ENCODE measurements at places on chromosomes 2 and 18.

DNA sequence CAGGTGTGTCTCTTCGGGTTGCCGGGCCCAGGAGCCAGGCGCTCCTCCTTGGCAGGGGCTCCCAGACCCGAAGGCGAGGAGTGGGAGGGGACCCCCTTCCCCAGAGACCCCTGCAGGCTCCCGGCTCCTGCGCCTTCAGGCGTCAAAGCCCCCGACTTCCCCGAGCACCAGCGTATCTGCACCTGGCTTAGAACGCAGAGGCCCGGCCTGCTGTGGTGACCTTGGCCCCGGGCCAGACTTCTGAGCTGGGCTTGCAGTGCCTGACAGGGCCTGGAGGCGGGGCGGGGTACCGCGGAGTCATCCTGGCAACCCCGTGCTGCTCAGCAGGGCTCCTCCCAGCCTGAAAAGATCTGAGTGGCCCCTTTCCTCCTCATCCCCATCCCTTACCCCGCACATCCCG is 27.0 kb downstream of the SKA1 start:
- DNase-seq: no peak

DNA sequence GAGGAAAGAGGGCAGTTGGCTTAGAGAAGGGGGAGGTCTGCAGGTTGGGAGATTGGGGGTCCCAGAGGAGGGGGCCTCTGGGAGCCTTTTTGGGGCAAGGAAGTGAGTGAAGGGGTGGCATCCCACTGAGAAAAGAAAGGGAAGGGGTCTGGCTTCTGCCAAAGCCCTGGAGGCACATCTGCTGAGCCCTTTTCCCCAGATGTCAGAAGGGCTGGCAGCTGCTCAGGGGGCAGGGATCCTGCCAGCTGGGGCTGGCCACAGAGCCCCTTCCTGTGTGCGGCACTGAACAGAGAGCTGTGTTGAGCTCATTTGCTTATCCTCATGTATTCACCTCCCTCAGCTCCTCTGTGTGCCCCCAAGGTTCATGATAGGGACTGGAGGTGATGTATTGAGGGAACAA is 54.5 kb downstream of the APOB start:
- DNase-seq: no peak

DNA sequence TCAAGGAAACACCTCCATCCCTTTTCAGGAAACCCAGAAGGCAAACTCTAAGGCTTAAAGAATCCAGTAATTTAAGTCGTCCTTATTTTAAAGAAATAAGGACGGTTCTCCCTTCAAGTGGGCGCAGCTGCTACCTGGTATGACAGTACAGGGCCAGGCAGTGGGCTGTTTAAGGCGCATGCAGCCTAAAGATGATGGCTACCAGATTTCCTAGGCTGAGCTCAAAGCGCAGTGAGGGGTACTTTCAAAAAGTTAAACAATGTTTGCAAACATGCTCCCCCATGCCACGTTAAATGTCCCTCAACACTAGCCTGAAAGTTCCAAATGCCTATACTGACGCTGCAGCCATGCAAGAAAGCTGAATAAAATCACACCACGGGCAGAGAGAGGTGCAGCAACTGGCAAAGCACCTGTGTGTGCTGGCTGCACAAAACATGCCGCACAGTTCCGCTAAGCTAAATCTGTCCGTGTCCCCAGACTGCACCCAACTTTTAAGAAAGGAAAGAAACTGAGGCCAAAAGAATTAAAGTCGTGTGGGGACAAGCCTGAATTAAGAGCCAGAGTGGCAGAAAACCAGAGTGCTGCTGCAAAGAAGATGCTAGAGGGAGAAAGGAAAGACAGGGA is 583 bp downstream of the HIBCH start:
- DNase-seq: no peak

DNA sequence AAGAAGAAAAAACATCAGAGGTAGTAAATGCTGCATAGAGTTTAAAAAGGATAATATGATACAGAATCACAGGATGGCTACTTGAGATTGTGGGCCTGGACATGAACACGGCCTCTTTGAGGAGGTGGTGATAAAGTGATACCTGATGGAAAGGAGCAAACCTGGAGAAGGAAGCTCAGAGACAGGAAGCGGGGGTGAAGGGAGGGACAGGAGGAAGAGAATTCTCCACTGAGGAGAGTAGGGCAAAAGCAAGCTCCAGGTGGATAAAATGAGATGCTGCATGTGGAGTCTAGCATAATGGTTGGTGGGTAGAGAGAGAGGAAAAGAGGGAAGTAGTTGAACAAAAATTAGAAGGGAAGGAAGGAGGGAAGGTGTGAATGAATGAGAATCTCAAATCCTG is 77.0 kb upstream of the GALNT3 start:
- no peak for DNase-seq

- DNase-seq: no peak
Observed at GRCh38 chr2:166417669-166418068, 41.9 kb upstream of the SCN9A start.

- no peak for DNase-seq
Observed at GRCh38 chr2:71605781-71606241, 152.4 kb downstream of the DYSF start.

DNA sequence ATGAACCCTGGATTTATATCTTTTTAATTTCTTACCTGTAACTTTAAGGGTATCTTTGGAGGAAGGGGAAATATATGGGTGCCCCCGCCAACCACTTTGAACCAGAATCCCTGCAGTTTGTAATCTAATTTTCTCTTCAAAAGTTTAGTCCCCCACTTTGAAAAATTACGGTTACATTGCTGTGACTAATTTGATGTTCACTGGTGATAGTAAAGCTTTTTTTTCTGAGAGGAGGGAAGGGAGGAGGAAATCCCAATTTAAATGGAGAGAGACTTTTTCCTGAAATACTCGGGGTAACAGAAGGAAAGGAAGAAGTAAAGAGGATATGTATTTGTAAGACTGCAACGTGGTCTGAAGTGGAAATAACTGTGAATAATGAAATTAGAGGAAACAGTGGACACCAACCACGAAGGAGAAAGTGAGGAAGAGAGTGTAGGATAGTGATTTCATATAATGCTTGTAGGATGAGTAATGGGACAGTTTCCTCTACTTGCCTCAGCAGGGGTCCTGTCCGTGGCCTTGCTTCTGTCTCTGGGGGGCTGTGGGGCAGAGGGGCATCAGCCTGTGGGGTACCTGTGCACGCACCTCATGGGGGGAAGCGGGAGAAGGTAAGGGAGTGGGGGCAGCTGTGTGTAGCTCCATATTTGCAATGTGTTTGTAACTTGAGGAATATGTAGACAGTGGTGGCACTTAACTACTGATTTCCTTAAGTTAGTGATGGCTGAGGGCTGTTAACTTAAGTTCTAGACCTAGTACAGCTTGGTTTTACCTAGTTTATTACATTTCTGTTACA is 161.1 kb downstream of the LTBP1 start:
- DNase-seq: no peak

GRCh38 chr2:179336782-179337534 is 72.3 kb upstream of the SESTD1 start:
- DNase-seq: no peak

GRCh38 chr18:32301361-32301760 is 111.5 kb downstream of the MEP1B start:
- DNase-seq: no peak

GRCh38 chr2:128536925-128537620 is 218.4 kb upstream of the HS6ST1 start:
- no peak for DNase-seq

DNA sequence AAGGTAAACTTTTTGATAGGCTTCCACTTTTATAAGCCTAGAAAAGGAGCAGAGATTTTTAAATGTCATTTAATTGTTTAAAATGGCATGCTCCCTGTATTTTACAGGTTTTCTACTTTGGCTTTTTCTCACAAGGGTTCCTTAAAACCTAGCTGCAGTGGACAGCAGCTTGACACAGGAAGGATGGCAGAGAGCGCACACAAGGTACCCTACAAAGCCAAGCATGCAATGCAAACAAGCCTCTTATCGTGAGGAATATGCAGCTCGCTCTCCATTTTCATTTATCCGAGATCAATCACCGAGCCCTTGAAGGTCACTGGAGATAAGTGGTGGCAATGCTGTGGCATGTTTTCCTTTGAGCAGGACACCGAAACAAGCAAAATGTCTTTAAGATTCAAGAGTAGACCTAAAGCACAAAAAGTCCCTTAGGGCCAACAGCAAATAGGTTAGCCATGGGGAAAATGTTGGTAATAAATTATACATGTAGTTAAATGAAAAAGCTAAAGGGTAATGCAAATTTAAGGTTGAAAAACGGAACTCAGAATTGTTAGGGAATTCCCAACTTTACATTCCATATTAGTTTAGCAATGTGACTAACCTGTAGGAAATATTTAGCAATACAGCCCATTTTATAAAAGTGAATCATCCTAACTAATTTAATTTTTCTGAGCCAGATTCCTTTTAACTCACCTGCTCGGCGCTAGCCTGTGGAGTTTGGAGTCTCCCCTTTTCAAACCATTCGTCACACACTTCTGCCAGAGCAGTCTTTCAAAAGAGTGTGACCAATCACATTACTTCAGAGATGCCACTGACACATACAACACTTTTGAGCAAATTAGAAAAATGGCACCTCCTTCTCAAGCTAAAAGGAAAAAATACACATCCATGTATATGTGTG is 337.9 kb upstream of the PKDCC start:
- no peak for DNase-seq

DNA sequence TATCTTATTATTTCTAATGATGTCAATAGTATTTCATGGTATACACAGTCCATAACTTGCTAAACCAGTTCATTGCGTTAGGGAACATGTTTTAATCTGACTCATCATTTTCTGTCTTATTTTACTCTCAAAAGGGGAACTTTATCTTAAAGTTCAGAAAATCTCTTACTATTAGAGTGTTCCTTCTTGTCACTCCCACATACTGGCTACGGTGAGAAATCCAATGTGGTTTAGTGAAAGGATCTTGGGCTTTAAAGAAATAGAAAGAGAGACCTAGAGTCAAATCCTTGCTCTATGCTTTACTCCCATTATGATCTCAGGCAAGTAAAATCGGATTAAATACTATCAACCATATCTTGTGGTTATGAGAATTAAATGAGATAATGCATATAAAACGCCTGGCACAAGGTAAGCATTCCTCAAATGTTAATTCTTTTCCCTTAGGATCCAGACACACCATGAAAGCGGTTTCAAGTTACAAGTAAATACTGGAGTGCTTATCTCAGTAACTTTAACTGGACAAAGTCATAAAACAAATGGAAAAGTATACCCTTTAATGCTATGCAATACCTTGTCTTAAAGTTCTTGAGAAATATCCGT is 576.0 kb downstream of the ARHGAP15 start:
- DNase-seq: no peak

GRCh38 chr2:216478151-216478550 is 20.5 kb upstream of the RPL37A start:
- no peak for DNase-seq

GRCh38 chr2:212536817-212537725 is 1.5 kb downstream of the ERBB4 start:
- no peak for DNase-seq

GRCh38 chr2:188042412-188042811 is 249.3 kb upstream of the GULP1 start:
- DNase-seq: no peak

DNA sequence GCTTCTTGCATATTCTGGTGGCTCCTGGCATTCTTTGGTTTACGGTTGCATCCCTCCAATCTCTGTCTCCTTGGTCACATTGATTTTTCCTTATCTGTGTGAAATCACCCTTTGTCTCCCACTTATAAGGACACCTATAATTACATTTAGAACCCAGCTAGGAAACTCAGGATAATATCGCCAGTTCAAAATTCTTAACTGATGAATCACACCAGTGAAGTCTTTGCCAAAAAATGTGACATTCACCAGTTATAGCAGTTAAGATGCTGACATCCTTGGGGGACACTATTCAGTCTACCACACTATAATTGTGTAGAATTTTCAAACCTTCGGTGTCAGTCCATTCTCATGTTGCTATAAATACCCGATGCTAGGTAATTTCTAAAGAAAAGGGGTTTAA is 320.2 kb downstream of the TMX3 start:
- no peak for DNase-seq

DNA sequence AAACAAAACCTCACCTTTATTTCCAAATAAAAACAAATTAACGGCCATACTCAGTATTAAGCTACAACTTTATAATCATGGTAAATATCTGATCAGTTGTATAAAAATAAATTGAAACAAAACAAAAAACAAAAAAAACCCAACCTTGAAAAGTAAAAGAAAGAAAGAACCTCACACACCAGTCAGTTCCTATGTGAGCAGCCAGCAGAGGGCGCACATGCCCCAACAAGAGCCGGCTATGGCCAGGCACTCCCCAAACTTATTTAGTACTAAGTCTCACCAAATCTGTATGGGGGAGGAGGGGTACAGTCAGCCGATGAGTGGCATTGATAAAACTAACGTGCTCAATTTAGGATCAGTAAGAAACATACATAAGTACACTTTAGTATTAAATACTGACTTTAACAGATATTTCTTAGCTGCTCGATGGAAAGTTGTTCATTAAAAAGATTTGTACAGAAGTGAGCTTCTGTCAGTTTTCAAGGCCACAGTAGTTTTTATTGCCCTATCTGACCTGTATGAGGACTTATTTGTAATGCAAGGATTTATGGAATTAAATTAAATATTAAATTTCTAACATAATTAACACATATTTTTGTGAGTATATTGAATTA is 172.6 kb downstream of the TCF4 start:
- DNase-seq: no peak

DNA sequence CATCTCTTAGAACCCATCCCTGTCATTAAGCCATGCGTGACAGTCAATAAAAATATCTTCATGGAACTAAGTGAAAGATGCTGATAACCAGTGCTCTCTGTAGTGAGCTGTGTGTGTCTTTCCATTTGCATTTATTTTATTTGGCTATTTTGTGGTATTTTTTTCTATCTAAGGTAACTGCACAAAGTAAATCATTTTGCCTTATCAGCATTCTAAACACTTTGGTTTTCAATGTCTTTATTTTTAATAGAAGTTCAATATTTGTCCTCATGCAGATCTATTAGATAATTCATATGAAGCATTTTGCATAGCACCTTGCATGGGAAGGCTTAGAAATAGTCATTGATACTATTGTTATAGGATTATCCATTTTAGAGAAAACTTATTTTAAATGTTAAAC is 163.6 kb upstream of the TANK start:
- DNase-seq: no peak

GRCh38 chr2:237603718-237604362 is 13.3 kb upstream of the RAB17 start:
- DNase-seq: no peak

- no peak for DNase-seq
Observed at GRCh38 chr2:100130595-100131391, 11.6 kb downstream of the AFF3 start.

GRCh38 chr2:208311321-208311720 is 45.3 kb downstream of the PIKFYVE start:
- DNase-seq: no peak

GRCh38 chr2:211455216-211455841 is 898.9 kb downstream of the CPS1 start:
- no peak for DNase-seq

Measured in NCI-H187 treated with DMSO at 0.1 percent for 48 hours (cell line).